Body of pancreas (tissue), 4 donors: ENCODE measurements at places on chromosomes 5 and 9.

GRCh38 chr5:43514471-43514815 is 505 bp downstream of the C5orf34 start:
- no peak for DNase-seq

DNA sequence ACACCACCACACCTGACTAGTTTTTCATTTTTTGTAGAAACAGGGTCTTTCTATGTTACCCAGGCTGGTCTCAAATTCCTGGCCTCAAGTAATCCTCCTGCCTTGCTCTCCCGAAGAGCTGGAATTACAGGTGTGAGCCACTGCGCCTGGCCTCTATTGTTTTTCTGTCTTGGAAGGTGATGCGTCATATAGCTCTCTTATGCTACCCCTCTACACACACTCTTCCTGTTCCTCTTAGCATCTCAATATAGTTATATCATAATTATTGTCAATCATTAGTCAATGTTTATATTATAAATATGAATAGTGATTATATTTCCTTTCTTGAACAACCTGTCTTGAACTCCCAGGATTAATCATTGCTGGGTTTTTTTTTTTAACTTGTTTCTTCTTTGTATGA is 7.3 kb downstream of the PKD2L2 start:
- DNase-seq: no peak

GRCh38 chr5:95531491-95531890 is 23.3 kb downstream of the SKIC3 start:
- DNase-seq: no peak

DNA sequence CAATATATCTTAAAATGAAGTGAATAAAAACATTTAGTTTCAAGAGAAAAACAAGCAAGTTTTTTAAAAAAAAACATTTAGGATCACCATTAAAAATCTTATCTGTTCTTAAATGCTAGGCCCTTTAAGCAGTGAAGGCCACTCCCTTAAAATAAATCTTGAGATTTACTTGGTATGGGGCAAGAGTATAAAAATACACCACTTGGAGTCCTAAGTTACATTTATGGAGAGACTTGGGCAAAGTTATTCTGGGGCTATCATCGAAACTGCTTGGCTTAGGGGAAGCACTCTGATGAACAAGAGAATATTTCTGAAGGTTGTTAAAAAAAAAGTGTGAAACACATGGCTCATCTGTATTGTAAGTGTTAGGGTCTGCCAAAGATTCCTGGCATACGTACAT is 97.4 kb downstream of the NR3C1 start:
- DNase-seq: no peak

DNA sequence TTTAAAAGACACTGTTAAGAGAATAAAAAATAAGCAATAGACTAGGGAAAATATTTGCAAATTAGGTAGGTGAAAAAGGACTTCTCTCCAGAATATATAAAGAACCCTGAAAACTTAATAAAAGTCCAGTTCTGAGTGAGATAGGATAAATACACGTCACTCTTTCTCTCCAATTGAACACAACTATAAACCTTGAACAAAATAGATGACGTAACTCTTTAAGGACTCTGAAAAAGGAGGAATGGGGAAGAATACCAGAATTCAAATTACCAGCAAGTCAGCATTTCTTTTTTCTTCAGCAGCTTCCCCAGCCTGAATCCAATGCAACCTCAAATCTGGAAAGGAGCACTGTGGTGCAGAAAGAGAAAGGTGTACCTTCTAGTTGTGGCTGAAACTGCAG is 6.8 kb upstream of the WDR41 start:
- no peak for DNase-seq

GRCh38 chr5:10726179-10726912 is 34.7 kb downstream of the DAP start:
- no peak for DNase-seq

GRCh38 chr5:19987612-19988361 is at the start of gene CDH18:
Gene CDH18 (minus strand): TSS chr5:19988200. CDS start chr5:19838986, 149,214 bp downstream.
- peak; percentile 62 for DNase-seq

- DNase-seq: no peak
Measured at GRCh38 chr5:142571371-142571770, 114.5 kb downstream of the FGF1 start.

DNA sequence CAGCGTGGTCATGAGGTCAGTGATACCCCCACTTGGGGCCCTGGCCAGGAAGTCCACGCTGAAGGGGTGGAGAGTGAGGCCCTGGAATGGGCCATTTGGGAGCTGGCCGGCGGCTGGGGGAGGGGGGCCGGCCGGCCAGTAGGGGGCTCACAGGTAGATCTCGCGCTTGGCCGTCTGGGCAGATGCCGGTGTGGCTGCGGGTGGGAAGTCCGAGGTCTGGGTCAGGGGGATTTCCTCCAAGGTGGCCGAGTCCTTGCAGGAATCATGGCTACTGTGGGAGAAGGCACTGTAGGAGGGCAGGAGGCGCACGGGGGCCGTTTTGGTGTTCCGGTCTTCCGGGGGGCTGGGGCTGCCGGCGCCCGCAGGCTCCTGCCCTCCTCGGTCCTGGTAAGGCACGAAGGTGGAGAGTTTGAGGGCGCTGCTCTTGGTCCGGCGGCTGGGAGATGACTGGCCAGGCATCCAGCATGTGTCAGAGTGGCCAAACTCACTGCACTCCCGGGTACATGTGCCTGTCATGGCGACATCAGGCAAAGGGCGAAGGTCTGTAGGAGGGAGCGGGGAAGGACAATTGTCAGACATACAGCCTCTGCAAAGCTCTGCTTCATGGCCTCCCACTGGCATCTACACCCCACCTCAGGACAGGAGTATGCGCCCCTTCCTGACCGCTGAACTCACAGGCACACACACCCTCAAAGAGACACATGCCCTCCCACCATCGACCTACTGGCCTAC is 24.1 kb downstream of the PCDH1 start:
- no peak for DNase-seq

DNA sequence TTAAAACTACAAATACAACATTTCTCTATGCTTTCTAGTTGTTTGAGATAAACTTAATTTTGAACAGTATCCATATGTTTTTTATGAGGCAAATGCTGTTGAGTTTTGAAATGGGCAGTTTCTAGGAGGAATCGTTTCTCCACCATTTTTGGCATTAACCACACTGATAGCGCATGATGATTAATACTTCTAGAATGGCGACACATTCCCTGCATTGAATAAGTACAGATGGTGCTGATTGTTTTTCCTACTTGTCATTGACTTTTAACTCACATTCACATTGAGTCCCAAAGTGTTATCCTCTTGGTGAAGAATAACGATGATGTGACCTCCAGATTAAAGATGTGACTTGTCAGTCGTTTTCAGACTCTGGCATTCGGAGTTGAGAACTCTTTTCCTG is 6.5 kb upstream of the CCDC192 start:
- no peak for DNase-seq

GRCh38 chr9:135588371-135588770 is 26.8 kb downstream of the PAEP start:
- no peak for DNase-seq

- no peak for DNase-seq
Measured at GRCh38 chr9:87783180-87783579, 57.3 kb downstream of the CTSL start.

- DNase-seq: no peak
Measured at GRCh38 chr9:34010979-34011378, 37.7 kb downstream of the UBAP2 start.

DNA sequence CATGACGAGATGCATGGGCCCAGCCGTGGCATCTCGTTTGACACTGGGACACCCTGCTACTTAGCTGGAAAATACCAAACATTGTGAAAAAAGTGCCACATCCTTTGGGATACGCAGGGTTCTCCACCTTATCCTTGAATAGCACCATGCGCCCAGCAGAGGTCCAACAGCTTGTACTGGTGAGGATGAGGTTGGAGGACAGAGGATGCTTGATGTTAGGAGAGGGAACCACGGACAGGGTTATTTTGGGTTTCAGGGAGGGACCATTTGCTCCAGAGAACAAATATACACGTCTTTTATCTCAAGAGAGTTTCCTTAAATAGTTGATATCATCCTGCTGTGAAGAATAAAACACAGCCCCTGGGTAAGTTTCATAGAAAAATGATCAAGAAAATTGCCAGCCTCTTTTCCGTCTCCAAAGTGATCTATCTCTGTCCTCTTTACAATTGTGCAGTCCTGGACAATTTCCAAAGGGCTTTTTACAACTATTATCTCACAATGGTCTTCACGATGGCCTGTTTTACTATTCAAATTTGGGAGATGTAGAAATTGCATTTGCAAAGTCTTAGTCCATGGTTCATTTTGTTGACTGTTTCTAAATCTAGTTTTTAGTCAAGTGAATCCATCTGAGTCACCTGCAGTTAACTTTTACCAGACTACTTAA is 19.9 kb upstream of the FRRS1L start:
- no peak for DNase-seq

DNA sequence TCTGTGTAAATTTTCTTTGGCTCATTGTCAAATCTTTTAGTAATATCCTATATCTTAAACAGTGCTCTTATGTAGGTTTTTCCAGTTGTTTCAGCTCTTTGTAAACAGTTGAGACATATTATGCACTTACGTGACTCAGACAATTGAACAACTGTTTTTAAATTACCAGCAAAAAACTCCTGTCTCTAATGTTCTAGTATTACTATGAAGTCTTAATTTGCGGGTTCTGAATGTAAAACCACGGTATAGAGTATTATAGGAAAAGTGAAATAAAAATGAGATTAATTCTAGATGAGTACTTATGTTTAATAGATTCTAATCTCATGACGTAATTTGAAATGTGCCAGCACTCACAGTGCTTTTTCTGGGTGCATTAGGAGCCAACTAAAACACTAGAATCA is 136.0 kb downstream of the GDNF start:
- DNase-seq: no peak

- DNase-seq: no peak
Measured at GRCh38 chr5:138981131-138981530, 106.0 kb upstream of the LRRTM2 start.

- DNase-seq: no peak
Measured at GRCh38 chr9:112048924-112049691, 126.0 kb downstream of the SUSD1 start.
